ENCODE measurements at places on chromosomes 12 and 14.

- DNase-seq = no peak
Observed at GRCh38 chr12:98893675-98894411, 248.8 kb downstream of the APAF1 start.

GRCh38 chr14:104655128-104655848, 34.1 kb upstream of the INF2 start:
- no peak for DNase-seq

GRCh38 chr14:35851823-35852222, 25.7 kb downstream of the BRMS1L start:
- DNase-seq = no peak

DNA sequence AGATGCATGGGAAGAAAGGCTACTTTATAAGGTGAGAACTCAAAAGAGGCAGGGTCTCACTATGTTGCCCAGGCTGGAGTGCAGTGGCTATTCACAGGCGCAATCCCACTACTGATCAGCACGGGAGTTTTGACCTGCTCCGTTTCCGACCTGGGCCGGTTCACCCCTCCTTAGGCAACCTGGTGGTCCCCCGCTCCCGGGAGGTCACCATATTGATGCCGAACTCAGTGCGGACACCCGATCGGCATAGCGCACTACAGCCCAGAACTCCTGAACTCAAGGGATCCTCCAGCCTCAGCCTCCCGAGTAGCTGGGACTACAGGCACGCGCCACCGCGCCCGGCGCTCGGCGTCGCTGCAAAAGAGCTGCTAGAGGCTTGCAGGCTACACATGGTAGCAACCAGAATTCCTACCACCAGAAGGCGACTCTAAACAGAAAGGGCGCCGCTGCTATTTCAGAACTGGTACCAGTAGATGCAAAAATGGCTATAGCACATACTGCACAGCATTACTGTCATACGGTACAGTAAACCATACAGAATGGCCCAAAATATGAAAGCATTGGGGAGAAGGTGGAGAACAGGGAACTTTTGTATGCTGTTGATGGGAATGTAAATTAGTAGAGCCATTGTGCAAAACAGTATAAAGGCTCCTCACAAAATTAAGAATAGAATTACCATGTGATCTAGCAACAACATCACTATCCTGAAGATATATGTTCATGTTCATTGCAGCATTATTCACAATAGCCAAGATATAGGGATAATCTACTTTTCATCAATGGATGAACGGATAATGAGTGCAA, 1.2 kb upstream of the NEMF start:
- DNase-seq = peak; percentile 67

DNA sequence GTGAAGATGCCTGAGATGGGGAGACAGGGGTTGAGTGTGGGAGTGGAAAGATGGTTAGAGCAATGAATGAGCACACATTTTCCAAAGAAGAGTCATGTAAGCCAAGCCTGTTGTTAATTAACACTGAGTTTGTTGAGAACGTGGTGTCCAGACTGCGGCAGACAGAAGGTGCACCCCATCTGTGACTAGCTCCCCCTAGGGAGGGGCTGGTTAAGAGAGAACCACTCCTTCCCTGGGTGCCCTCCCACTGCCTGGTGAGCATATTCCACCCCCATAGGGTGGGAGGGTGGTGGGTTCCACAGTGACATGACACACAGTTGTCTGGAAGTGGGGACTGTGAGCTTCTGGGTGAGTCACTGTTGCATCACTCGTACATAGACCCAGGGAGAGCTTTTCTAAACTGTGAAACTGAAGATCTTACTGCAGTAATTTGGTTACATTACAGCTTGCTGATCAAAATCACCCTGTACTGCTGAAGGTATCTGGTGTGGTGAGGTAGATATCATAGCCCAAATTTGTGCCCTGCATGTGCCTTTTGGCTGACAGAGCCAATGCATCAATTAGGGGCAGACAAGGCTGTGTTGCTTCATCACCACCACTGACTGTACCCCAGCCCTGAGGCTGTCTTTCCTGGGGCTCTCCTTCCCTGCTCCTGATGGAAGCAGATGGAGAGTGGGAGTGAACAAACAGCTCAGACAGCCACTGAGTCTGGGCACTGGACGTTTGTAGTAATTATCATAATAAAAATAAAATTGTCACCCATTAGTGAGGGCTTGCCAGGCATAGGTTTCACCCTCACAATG, 150.9 kb downstream of the EMP1 start:
- DNase-seq = peak; percentile 5

DNA sequence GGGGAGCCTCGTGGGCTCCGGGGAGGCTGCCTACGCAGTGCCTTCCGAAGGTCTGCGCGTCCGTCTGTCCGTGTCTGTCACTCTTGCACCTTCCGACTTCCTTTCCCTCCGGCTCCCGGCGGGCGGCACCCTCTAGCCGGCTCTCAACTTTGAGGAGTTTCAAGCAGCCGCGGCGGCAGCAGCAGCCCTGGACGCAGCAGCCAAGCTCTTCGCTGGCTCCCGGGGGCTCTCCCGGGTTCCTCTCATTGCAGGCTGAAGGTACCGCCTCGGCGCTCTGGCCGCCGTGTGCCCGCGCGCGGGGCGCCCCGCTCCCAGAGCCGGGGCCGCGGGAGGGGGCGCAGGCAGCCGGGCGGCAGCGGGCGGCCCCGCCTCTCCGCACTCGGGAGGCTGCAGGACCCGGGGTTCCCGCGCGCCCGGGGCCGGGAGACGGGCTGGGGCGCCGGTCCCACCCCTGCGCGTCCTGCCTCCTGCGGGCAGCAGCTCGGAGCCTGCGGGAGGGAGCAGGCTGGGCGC, at the start of the genes AMIGO2 and PCED1B:
Gene AMIGO2 (minus strand): TSS at position 492 of the 513 bp plus-strand sequence. CDS start 957 bp downstream, outside the sequence.
Gene PCED1B (plus strand): TSS at position 154 of the 513 bp plus-strand sequence. CDS start 155,443 bp downstream, outside the sequence.
- DNase-seq = no peak

- no peak for DNase-seq
Observed at GRCh38 chr14:82009076-82009475, 475.4 kb upstream of the SEL1L start.

- no peak for DNase-seq
Observed at GRCh38 chr14:93962701-93963601, 13.4 kb downstream of the ASB2 start.

GRCh38 chr12:64236549-64236948, 14.5 kb upstream of the KICS2 start:
- DNase-seq = peak; percentile 6

DNA sequence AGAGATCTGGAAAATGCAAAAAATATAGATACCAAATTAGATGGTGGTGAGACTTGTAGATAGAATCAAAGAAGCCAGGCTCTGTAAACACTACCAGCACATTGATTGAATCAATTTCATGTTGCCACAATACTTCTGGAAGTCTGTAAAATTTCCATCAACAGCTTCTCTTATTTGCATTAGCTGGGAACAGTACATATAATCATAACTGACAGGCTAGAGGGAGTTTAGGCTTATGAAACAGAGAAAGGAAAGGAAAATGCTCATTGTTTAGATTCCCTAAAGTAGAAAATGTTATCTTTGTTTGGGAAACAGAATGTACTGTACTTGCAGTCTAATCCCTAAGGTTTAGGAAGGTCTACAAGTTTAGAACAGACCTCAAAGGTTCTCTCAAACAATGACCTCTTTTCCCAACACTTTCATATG, 335.2 kb downstream of the CEP128 start:
- no peak for DNase-seq

DNA sequence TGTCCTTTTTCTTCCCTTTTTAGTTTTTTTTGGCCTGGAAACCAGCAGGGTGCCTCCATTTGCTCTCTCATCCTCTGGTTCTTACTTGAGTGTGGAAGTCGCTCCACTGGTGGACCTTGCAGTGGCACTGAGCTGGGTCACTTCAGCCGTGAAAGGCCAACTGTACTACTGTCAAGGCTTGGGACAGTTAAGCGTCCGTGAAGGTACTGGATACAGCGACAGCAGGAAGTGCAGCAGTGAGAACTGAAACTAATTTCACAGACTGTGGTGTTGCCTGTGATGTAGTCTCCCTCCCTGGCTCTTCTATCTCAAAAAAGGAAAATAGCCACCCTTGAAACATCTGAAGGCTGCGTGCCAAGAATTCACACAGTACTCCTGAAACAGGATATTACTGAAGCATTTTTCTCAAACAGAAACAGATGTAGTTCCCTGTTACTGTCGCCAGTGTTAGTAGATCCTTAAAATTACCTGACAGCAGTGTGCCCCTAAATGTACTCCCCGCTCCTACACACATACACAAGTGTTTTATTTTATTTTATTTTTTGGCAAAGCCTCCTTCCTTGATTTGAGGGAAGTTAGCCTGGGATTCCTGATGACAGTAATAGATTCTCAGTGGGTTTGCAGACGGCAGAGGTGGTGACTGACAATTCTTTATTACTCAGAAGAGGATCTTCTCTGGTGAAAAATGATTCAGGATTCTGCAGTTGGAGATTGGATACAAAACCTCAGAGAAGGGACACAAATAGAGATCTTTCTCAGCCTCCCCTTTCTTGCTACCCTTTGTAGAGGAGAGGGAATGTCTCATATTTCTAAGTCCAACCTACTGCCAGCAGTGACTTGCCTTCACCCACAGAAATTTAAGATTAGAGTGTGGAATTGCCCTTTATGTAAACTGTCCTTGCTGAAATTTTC, 4.4 kb downstream of the SUSD6 start:
- peak; percentile 71 for DNase-seq

GRCh38 chr14:25090716-25091454, 40.9 kb upstream of the STXBP6 start:
- peak; percentile 5 for DNase-seq

GRCh38 chr14:105709281-105710118, 183.1 kb downstream of the TMEM121 start:
- no peak for DNase-seq

- no peak for DNase-seq
Observed at GRCh38 chr14:33370426-33370825, 431.7 kb downstream of the NPAS3 start.

DNA sequence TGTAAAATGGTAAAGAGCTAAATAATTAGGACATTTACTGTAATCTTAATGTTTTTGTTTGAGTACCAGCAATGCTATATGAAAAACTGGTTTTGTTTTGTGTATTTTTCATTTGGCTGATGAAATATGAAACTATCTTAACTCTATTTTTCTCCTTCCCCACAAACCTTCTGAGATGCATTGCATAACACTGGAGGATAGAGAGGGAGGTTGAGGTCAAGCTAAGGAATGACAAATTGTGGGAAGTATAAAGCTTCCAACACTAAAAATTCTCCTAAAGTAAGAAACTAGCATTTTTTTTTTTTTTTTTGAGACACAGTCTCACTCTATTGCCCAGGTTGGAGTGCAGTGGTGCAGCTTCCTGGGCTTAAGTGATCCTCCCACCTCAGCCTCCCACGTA, 31.5 kb upstream of the SRP54 start:
- DNase-seq = peak; percentile 11

DNA sequence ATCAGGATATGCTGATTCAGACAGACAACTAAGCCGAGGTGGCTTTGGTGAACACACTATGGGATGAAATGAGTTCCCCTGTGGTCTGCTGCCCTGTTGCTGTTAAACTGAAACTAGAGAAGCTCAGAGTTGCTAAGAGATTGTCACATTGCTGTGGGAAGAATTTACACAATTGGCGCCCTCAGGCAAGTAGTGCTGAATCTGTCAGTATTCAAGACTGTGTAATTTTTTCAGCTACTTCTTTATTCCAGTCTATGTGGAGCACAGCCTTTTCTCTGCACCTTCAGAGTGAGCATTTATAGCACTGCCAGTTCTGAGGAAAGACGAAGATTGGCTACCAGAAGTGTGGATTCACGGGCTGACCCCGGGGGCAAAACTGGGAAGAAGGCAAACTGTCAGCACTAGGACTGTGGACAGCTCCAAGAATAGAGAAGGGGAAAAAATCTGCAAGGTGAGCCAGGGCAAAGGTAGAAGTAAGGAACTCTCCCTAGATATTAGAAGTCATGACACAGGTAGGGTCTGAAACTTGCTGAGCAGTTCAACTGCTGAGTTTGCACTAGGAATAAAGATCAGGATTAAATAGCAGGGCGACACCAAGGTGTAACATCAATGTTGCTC, 218.8 kb upstream of the TMPO start:
- DNase-seq = no peak

DNA sequence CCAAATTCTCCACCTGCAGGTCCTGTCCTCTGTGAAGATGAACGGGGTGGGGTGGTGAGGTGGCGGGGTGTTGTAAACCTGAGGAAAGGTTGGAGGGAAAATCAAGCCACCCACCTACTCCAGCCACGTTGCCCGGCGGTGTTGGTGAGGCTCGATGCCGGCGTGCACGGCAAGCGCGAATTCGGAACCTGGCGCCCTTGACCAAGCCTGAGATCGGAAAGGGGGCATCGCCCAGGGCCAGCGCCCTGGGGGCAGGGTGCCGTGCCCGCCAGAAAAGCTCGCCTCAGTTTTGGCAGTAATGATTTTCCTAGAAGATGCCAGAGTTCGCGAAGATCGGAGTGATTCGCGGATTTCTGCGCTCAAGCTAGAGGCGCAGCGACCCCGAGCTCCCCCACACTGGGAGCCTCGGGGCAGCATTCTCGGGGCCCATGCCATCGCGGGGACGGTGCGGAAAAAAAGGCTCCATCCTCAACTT, 817 bp downstream of the STXBP6 start:
- no peak for DNase-seq

DNA sequence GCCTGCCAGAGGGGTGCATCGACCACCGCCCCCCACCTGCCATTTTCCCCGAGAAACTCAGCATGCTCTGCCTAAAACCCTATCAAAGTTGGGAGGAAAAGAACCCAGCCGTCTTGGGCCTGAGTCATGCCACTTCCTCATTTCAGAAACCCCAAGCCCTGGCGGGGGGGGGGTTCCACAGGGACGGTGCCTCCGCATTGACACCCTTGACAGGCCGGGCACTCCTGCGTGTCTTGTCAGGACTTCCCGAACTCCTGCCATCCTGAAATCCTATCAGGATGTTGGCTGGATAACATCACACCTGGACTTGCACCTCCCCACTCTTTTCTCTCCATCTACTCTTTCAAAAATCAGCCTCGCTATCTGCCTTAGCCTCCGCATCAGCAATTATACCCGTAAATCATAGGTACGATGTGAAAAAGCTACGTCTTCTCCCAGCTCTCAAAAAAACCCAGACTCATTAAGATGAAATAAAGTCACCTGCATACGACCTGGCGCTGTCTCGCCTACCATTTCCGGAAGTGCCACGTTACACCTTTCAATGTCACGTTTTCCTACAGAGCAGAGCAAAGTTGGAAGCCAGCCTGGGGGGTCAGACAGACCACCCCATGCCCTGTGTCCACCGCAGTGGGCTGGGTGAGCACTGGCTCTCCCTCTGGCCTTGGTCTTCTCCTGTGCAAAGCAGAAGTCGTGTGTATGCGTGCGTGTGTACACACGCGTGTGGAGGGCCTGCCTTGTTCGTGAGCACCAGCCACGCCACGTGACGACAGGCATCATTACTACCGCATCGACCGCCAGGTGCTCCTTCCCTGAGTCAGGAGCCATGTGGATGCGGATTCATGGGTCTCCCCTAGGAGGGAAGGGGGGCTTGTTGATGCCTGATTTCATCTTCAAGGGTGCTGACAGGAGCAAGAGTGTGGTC, 96.7 kb downstream of the RFLNA start:
- DNase-seq = no peak

GRCh38 chr12:21296751-21297406, 37.8 kb downstream of the SLCO1A2 start:
- DNase-seq = peak; percentile 6

- no peak for DNase-seq
Observed at GRCh38 chr12:116202940-116203339, 74.6 kb downstream of the MED13L start.

- DNase-seq = peak; percentile 78
Observed at GRCh38 chr12:77122236-77122635, 56.9 kb upstream of the E2F7 start.

Measured in astrocyte of the cerebellum (primary cell).